CD4-positive, alpha-beta T cell treated with Interleukin-21 for 1 hour (primary cell): ENCODE measurements at places on chromosomes 6 and 20.

DNA sequence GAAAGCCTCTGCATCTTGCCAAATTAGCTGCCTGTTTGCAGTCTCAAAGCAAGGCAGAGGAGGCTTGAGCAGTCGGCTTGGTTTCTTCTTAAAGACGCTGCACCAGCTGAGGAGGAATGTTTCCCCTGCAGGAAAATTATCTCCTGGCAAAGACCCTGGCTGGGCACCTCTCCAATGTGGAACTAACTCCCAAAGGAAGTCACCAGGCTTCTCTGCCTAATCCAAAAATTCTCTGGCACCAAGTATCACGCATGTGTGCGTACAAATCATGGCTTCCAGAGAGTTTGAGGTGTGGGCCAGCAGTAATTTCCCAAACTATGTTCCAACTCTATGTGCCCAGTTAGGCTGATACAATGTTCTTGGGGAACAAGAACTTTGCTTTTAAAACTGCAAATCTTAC lies 176.2 kb downstream of the KIF16B start:
- no peak for DNase-seq

DNA sequence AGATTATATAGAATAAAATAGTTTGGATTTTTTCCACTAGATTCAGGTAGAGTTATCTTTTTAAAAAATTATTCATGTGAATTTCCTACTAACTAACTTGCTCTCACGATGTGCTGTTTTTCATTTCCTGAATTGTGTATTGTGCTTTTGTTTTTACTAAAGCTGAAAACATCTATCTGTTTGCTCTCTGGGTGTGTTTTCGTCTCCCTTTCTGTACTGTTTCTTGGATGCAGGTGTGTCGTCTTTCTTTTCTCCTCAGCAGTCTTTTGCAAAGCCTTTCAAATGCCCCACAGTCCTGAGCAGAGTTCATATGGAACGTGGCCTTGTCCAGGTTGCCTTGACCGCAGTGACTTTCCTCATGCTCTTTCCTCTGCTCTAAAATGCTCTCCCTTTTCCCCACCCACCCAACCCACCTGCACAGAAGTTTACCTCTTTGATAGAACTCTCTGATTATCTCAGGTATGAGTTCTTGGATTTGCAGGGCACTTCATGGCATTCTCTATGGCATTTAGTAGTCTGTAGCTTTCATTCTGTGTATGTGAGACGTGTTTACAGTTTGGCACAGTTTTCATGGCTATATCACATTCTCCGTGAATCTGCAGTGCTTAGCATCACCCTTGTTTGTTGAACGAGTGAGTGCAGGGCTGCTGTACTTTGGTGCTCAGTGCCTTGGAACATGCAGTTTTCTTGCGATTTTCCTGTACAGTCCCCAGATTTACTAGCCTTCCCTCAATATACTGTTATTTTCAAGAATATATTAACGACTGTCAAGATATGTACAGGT lies 77.1 kb downstream of the FARS2 start:
- no peak for DNase-seq

- no peak for DNase-seq
Measured at GRCh38 chr20:15242773-15243172, 905.4 kb upstream of the FLRT3 start.

DNA sequence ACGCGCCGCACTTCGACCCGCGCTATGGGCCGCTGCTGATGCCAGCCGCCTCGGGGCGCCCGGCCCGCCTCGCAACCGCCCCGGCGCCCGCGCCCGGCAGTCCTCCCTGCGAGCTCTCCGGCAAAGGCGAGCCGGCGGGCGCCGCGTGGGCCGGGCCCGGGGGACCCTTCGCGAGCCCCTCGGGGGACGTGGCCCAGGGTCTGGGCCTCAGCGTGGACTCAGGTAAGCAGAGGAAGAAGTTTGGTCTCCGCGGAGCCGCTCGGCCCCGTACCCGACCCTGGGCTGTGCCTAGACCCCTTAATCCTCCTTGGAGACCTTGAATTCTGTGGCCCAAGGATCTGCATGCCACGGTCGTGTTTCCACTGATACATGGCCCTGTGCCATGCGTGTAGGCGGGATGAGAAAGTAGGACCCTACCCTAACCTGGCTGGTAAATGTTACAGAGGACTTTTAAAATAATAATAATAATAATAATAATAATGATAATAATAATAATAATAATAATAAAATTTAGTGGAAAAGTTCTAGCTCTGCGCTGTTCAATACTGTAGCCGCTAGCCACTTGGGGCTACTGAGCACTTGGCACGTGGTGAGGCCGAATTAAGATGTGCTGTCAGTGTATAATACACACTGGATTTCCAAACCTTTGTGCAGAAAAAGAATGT lies 5.6 kb downstream of the VGLL2 start:
- DNase-seq, result no peak

DNA sequence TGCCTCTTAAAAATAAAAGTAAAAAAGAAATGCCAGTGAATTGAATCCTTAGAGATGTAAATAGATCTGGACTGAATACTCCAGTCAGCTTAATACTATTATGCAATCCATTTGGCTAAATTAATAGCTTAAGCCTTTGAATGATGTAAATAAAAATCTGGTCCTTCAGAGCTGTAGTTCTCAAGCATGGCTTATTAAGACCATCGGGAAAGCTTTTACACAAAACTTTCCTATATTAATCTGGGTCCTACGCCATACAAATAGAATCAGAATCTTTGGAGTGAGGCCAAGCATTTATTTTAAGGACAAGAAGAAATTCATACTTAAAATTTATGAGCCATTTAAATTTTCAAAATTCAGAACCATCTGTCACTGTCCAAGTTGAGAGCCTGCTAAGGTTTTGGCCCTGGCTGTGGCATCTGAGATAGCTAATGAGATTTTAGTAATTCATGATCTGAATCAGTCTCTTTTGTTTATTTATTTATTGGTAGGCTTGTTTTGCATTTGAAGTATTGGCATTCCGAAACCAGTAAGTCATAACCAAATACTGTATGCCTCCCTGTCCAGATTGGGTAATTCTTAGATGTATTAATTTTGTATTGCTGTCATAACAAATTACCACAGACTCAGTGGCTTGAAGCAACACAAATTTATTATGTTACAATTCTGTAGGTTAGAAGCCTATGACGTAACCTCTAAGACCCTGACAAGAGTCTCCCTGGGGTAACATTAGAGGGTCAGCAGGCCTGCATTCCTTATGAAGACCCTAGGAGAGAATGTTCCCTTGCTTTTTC lies 228.1 kb upstream of the RAB32 start:
- no peak for DNase-seq

- peak; percentile 37 for DNase-seq
Measured at GRCh38 chr6:25034431-25034921, 98.7 kb upstream of the RIPOR2 start.

DNA sequence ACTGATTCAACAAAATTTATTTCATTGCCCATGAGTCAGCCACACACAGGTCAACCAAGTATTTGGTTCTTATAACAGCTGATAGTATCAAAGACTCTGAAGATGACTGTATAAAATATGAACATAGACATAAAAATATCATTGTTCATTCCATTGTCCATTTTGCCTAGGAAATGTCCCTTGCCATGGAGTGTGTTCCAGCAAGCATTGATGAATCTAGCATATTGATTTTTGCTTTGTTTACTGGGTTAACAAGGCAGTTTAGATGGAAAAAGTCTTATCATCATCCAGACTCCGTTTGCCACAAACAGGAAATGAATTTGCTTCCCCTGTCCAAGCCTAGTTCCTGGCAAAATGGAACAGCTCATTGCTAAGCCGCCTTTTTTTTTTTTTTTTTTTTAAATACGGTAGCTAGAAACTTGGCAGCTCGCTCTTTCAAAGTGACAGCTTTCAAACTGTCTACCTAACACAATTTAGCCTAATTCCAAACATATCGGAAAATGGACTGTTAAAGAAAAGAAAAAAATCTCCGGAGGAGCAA lies 7.5 kb downstream of the F13A1 start:
- no peak for DNase-seq

DNA sequence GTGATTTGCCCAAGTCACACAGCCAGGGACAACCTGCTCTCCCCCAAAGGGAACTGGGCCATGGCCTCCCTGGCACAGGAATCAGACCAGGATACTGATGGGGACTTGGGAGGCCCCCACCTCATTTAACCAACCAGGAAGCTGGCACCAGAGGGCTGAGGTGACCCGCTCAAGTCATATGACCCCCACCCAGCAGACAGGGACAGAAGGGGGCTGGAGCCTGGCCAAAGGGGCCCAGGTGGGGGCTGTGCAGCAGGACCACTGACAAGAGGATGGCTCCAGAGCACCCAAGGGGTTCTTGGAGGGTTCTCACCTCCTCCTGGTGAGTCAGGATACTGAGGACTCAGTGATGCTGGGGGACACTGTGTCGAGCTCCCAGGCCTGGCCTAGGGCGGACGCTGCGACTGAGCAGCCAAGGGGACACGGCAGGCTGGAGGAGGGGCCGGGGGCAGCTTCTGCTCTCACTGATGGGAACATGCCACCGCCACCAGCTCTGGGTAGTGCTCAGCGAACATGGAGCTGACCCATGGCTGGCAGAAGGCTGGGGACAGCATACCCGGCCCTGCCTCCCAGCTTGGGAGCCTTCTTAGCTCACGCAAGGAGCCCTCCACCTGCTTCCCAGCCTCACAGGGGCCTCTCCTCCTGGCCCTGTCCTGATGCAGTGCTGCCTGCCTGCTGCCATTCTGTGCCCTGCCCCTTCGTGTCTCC lies 1.2 kb downstream of the CST7 start:
- DNase-seq, result no peak

DNA sequence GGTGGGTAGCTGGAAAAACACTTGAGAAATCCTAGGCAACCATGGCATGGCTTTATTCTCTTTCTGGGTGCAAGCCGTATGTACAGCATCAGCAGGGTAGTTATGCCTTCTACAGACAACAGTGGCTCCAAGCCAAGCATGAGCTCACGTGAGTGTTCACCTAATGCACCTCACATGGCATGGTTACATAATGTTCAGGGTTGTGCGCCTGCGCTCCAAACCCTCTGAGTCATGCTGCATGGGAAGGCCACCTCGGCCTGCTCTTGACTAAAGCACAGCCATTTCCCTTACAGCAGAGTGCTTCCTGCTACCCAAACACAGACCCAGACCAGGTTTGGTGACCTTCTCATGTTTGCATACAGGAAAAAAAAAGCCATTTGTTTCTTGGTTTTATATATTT lies 96.2 kb downstream of the VIP start:
- DNase-seq, result no peak

DNA sequence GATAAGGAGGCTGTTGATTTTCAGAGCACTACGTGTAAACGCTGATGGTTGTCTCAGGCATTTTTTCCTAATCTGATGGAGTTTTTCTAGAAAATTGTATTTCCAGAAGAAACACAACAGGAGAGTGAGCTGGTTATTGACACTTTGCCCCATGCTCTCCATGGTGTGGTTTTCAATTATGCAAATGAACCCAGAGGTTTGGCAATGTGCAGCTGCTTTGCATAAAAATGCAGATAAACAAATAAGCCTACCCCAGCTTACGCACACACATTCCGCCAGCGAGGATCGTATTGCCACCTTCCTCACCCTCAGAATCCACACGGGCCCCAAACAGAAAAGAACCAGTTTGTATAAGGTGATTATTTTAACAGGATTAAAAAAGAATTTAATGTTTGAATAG lies 45.1 kb upstream of the FRMD1 start:
- DNase-seq, result no peak
